ENCODE measurements at places on chromosomes 7 and 10.
A peak's percentile ranks its signal among the peaks of the same experiment; 100 is the strongest.

- no peak for DNase-seq
Observed at GRCh38 chr10:100888957-100889356, 23.8 kb upstream of the SLF2 start.

DNA sequence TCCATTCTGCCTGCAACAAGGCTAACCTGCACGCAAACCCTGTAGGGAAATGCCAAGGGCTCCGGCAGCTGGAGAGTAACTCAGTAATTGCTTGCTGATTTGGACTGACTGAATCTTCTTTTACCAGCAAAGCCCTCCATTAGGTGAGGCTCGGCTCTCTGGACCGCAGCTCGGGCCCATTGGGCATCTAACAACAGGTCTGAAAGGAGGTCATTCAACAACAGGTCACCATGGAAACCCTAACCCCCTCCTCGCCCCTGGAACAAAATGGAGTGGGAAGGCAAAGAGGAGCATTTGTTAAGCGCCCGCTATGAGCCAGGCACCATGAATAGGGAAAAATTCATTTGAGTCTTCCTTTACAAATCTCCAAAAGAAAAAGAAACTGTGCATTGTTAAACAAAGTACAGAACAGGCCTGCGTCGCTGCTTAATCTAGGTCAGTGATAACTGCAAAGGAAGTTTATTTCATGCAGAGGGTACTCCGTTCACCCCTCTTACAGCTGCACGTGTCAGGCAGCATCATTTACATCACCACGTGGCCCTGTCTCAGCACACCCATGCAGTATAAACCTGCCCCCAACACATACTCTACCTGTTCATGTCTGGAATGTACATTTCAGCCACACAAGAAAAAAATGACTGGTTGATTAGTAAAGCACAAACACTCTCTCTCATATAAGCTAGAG lies 248.8 kb upstream of the NEBL start:
- no peak for DNase-seq

DNA sequence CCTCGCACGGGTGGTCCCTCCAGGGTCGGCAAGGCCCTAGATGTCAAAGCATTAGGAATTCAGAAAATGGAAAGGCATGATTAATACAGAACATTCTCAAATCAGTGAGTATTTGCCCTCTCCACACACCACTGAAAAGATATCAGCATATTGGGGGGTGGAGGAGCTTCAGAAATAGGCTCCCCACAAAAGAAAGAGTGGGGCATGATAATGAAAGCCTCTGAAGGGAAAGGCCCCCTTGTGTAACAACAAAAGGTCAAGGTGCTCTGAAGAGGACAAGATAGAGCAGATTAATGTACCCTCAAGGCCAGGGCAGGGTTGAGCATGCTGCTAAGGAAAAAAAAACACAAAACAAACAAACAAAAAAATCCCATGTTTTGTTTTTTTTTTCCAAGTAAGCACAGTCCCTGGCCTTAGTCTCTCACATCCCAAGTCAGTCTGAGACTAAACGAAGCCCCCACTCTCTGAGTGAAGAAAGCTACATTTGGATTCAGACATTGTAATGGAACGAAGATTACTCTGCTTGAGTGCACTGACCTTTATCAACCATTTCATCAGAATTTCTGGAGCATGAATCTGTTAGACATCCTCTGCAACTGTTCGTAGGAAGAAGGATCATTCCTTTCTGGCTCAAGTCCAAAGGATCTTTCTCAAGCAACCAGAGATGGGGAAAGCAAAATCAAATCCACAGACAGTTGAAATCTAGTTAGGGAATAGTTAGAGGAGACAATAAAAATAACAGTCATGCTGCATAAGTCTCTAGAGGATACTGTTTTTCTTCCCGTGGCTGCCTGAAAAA lies 27.4 kb upstream of the DGKI start:
- DNase-seq, result no peak

DNA sequence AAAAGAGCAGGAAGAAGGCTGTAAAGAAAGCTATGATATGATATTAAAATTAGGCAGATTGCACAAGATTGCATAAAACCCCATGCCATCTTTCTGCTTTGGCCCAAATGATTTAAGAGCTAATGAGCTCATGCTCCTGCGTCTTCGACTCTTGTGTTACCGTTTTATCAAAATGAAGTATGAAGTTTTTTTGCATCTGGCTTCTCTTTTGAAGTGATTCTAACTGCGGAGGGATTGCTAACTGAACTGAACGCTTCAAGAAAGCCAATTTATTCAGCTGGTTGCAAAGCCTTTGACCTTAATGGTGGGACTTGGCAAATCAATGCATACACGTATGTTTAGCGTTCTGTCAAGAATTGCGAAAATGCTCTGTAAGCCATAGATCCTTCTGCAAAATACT lies 282.9 kb downstream of the TWIST1 start:
- no peak for DNase-seq

- DNase-seq, result no peak
Observed at GRCh38 chr7:5278766-5279165, 4.0 kb upstream of the SLC29A4 start.

GRCh38 chr7:103949374-103949773 lies 40.1 kb downstream of the RELN start:
- DNase-seq, result no peak

DNA sequence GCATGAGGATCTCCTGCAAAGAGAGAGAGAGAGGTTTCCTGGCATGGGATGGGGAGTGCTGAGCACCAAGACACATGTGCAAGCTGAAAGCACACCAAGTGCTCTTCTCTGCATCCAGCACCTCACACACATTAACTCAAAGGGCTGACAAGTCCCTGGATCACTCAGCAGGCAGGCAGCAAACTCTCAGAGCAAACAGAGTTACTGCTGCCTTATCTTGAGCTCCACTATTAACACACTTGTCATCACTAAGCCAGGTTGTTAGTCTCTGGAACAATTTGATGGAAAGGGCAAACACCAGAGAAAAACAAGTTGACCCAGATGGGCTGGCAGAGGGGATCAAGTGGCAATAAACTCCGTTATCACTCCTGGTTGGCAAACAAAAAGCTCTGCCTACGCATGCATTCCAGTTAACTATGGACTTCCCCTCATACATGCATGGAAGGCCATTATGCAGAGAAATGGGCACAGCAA lies 349.9 kb downstream of the KCNMA1 start:
- DNase-seq, result no peak

- DNase-seq, result no peak
Observed at GRCh38 chr7:24912874-24913514, 67.0 kb downstream of the OSBPL3 start.

GRCh38 chr10:8283986-8284385 lies 229.5 kb downstream of the GATA3 start:
- no peak for DNase-seq

GRCh38 chr7:116595063-116595462 lies 70.2 kb downstream of the CAV1 start:
- DNase-seq, result no peak

GRCh38 chr10:101625821-101626412 lies 37.8 kb downstream of the DPCD start:
- DNase-seq, result no peak

GRCh38 chr7:19491821-19492452 lies 216.9 kb downstream of the POLR1F start:
- DNase-seq, result no peak

- no peak for DNase-seq
Observed at GRCh38 chr7:6642239-6642839, 5.2 kb downstream of the ZNF316 start.

DNA sequence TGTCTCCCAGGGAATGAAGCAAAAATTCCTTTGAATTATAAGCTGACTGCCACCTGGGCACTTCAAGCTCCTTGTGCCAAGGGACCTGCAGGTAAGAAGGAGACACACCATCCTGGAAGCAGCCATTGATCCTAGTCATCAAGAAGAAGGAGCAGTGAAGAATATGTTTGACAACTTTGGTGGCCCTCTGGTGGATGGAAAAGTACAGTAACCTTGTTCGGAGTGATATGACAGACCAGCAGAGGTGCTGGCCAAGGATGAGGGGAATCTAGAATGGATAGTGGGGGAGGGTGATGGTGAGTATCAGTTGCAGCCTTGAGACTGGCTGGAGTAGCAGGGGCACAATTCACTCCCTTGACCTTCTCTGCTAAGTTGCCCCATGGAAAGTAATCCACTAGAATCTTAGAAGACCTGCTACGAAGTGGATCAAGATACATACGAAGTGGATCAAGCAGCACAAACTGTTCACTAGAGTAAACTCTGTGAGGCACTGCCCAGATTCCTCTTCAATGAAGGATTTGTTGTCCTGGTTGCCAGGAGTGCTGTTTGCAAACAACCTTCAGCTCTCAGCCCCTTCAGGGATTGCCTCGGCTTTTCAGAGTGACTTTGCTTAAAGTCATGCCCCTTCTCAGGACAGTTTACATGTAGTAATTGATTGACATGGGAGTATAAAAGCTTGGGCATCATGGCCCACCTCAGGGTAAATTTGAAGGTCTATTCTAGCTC lies 44.8 kb upstream of the ORC5 start:
- DNase-seq, result no peak

DNA sequence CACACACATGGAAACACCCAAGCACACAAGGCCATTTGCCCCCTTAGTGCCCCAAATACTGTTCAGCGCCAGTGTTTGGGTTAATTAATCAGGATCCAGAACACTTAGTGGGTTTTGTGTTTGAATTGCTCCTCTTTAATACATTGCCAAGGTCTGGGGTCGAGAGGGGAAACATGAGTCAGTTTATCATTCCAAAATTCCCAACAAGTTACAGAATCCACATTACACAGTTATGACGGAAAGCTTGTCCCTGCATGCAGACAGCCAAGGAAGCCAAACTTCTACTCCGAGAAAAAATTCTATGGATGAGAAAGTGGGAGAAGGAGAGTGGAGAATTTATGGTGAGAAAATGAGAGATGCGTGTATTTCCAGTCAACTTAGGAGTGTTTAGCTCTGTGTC lies 189.0 kb downstream of the NPSR1 start:
- no peak for DNase-seq

DNA sequence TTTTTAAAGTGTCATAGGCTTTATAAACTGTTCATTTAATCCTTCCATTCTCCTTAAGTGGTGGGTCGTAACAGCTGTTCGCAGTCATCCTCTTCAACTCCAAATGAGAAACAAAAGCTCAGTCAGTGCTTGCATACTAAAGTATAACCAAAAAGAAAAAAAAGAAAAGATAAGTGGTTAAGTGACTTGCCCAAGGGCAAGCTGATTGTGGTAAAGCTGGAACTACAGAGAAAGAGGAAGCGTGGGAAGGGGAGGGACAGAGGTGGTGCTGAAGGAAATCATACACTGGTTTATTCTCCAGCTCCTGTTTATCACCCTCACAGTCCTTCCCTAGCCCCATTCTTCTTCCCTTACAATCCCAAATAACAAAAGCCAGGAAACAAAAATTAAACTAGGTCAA lies 29.6 kb downstream of the IDE start:
- DNase-seq, result no peak

GRCh38 chr10:3290550-3290949 lies 118.0 kb upstream of the PITRM1 start:
- DNase-seq, result no peak

GRCh38 chr7:29607259-29607658 lies 43.6 kb downstream of the PRR15 start:
- DNase-seq, result no peak

DNA sequence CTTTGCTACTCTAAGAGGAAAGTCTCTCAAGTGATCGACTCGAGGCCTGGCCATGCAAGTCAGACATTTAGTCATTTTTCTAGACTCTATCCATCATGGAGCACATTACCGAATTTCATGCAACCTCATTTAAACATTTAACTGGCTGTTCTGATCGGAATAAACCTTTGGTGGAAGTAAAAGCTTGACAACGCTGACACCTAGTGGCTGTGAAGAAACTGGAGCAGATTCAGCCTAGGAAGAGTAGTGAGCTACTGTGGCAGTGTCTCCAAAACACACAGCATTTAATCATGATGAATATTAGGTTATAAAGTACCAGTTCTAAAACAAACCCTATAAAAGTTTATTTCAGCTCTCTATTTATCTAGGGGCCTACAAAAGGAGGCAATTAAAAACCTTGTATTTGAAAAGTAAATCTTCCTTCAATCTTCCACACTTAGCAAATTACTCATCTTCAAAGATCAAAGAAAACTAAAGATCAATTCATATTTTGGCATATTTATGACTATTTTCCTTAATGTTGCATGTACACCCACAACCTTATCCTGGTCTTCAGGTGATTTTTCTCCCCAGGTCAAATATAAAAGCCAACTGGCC lies 175.0 kb downstream of the CTNNA3 start:
- DNase-seq, result peak; percentile 4

DNA sequence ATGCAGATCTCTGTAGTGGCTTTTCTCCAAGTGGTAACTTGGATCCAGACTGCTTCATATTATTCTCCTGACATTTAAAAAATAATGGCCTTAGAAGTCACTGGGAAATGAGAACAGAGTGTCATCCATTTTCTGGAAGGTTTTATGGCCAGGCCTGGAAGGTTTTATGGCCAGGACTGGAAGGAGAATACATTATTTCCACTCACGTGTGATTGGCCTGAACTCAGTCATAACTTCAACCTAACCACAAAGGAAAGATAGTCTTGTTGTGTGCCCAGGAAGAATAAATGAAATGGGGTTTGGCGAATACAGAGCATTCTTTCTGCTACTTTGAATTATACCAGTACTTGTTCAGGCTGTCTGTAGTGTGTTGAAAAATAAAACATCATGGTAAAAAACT lies 360.9 kb downstream of the GPAM start:
- no peak for DNase-seq

DNA sequence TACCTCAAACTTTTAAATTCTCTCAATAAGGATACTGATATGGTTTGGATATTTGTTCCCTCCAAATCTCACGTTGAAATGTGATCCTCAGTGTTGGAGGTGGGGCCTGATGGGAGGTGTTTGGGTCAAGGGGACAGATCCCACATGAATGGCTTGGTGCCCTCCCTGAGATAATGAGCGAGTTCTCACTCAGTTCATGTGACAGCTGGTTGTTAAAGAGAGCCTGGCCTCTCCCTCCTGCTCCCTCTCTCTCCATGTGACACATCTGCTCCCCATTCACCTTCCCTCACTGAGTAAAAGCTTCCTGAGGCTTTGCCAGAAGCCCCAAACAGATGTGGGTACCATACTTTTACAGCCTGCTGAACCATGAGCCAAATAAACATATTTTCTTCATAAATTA lies 19.2 kb downstream of the ABCB4 start:
- DNase-seq, result no peak
